ENCODE measurements at places on chromosomes 11 and 22.

DNA sequence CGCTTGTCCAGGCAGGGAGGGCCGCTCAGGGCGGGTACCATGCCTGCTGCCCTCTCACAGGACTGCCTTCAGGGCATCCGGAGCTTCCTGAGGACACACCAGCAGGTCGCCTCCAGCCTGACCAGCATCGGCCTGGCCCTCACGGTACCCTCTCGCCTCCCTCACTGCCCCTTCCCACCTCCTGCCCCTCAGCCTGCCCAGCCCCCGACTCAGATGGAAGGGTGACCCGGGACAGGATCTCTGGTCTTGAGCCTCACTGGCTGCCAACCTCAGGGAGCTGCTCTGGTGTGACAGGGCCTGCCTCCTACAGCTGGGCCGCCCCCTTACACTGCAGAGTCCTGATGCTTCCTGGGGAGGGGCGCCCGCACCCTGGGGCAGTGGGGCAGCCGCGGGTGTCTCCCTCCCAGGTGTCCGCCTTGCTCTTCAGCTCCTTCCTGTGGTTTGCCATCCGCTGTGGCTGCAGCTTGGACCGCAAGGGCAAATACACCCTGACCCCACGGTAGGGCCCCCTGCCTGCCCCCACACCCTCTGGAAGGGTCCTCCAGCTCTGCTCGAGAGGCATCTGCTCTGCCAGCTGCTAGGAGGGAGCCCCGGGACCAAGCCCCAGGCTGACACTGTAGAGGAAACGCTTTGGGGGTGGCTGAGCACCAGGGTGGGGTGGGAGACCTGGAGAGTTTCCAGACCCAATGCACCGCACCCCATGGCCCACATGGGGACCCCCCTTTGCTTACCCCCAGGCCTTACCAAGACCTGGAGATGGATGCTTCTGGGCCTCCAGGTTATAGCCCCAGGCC is 14.6 kb downstream of the TSPAN32 start:
- DNase-seq: no peak

- no peak for DNase-seq
These were observed 21.8 kb upstream of the UPK3A start for GRCh38 chr22:45262931-45263462.

GRCh38 chr11:117295438-117296137 is 4.4 kb downstream of the BACE1-AS start:
- DNase-seq: no peak

GRCh38 chr11:45395947-45396346 is 109.8 kb upstream of the SYT13 start:
- no peak for DNase-seq

GRCh38 chr11:76280151-76280881 is 74.0 kb upstream of the WNT11 start:
- DNase-seq: no peak

GRCh38 chr11:66007201-66007634 is 4.6 kb upstream of the CST6 start:
- no peak for DNase-seq

DNA sequence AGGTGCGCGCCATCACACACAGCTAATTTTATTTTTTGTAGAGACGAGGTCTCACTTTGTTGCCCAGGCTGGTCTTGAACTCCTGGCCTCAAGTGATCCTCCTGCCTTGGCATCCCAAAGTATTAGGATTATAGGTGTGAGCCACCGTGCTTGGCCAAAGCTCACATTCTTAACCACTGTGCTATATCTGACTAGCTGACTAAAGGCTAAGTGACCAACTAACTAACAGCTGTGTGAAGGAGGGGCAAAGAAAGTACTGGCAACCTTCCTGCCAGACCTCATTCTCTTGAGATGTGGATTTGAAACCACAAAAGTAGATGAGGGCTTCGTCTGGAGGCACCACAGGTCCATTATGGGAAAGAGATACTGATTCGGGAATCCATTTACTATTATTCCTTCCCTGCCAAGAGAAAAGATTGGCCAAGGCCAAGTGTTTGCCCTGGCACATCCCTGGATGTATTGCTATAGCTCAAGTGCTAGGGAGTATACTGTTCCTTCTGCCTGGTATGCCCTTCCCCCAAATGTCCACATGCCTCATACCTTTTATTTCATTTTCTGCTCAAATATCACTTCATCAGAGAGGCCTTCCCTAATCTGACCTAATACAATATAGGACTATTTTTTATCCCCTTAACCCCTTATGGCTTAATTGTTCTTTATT is 52.7 kb upstream of the RRM1 start:
- no peak for DNase-seq

GRCh38 chr11:6238902-6239301 is at the start of gene CNGA4:
CNGA4 (plus strand) TSS chr11:6239089; CDS start chr11:6239207, 118 bp downstream.
- DNase-seq: no peak

- DNase-seq: no peak
These were observed 25.6 kb downstream of the SMCO4 start for GRCh38 chr11:93517611-93518010.

GRCh38 chr11:28459912-28460311 is 351.7 kb downstream of the METTL15 start:
- DNase-seq: no peak

DNA sequence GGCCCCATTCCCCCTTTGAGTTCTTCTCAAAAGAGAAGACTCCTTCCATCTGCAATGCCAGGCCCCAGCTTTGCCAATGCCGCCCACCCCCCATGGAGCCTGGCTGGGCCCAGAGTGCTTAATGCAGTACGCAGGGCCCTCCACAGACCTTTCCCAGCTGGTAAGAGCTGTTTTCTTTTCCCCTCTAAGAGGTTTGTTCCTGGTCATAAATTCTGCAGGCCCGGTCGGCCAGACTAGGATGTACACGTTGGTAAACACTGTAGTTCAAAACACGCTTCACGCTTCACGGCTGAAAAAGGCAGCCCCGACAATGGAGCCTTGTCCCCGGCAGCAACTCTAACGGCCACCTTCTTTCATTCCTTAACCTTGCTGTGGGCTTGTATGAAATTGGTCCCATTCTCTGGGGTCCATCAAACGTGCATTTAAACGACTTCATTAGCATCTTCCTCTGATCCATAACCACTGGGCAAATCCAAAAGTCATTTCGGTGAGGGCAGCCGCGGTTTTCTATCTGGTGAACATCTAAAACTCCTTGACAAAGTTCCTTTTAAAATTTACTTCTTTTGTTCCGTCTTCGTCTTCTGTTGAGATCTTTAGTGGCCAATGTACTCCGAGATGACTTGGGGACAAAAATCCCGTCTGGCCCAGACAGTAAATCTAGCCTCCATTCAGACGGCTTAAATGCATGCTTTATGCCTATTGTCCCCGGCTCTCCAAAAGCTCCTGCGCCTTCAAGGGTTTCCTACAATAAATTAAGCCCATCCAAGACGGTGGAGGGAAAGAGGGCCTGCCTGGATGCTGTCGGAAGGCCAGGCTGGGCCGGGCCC is 60.0 kb upstream of the MYEOV start:
- no peak for DNase-seq

GRCh38 chr11:102318469-102318868 is 1.2 kb downstream of the BIRC3 start:
- no peak for DNase-seq

Measured in iPS DF 6.9 (cell line).